AG08395 (cell line): ENCODE measurements at places on chromosomes 2 and 18.

- DNase-seq: no peak
Measured at GRCh38 chr2:3754280-3754679, 50.9 kb downstream of the DCDC2C start.

- DNase-seq: no peak
Measured at GRCh38 chr2:38598991-38599295, 3.8 kb downstream of the HNRNPLL start.

- no peak for DNase-seq
Measured at GRCh38 chr2:235102896-235103295, 151.1 kb downstream of the SH3BP4 start.

GRCh38 chr2:234828382-234829073 lies 123.3 kb upstream of the SH3BP4 start:
- DNase-seq: no peak

- DNase-seq: no peak
Measured at GRCh38 chr2:28317390-28317789, 75.3 kb upstream of the FOSL2 start.

GRCh38 chr18:57920036-57920435 lies 116.9 kb upstream of the ATP8B1 start:
- no peak for DNase-seq

DNA sequence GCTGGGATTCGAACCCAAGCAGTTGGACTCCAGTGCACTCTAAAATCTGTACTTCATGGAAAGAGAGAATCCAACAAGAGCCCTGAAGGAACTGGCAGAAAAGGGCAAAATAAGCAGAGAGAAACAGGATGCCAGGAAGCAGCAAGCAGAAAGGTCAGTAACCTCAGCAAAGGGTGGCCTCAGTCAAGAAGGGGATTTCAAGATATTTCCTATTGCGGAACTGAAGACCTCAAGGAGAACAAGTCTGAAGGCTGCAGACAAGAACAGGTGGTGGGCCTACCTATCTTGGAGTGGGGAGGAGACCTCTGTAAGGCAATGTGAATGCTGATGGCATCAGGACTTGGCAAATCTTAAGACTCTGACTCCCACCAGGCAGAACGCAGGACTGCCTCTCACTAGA lies 20.1 kb upstream of the MREG start:
- DNase-seq: no peak

DNA sequence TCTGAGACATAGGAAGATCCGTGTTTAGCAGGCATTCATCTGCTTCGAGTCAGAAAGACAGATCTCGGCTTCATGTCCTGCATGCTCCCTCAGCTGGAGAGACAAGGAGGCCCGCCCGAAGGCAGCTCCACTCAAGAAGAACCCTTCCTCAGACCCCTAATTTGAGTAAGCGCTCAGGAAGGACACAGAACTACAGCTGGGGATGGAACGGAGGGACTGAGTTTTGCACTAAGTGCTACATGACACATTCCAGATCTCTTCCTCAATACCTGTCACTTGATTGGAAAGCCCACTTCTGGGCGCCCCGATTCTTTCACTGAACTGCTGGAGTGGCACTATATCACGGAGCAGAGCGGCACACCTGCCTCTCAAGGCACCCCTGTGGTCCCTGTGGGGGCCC lies 185.6 kb upstream of the PXDN start:
- no peak for DNase-seq

DNA sequence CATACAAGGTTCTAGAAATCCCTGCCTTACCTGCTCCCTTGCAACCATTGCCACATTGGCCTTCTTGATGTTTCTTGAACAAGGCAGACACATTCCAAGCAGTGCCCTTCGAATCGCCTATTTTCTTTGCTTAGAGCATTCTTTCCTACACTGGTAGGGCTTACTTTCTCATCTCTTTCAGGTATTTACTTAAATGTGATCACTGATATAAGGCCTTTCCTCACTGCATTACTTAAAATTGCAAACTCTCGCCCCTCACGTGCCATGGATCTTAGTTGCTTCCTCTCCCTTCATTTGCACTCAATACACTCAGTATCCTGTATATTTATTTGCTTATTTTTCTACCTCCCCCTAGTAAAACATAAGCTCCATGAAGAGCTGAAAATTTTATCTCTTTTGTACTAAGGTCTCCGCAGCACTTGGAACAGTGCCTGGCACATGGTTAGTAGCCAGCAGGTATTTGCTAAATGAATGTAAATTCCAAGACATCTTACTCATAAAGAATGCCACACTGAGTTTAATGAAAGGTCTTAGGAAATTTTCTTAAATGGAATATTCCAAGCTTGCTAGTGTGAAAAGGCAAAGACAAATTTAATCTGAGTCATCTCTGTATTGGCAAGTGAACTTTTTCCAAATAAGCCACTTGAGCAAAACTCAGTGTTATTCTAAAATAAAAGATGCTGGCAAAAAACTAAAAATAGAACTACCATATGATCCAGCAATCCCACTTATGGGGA lies 42.4 kb upstream of the FIGN start:
- peak; percentile 72 for DNase-seq

DNA sequence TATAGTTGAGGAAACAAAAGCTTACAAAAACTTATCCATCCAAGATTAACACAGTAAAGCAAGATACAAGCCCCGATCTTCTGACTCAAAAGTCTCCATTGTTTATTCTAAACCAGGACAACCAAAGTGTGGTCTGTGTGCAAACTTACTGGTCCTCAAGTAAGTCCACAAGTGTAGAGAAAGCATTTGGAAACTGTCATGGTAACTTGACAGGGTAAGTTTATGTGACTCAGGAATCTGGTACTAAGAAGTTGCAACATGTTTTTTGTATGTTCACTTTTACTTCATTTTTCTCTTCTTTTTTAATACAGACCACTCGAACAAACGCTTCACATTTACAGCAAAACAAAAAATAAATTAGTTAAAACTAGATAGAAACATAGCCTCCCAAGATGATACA lies 9.4 kb downstream of the MBD2 start:
- DNase-seq: peak; percentile 24

GRCh38 chr2:143906850-143907249 lies 613.1 kb downstream of the ZEB2 start:
- no peak for DNase-seq

DNA sequence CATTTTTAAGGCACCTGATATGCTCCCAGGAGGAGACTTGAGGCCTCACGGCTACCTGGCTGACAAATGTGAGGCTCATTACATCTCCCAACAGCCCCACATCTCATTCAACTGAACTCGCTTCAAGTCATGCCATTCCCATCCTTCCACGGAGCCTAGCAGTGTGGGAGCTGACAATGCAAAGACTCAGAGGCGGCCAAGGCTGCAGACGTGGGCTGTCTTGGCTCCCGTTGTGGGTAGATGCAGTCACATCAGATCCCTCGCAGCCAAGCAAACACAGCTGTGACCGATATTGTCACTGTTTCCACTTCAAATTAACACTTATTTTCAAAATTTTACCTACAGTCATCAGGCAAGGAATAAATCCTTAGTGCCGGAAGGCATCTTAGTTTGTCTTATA lies 64.0 kb upstream of the TRIB2 start:
- DNase-seq: no peak

DNA sequence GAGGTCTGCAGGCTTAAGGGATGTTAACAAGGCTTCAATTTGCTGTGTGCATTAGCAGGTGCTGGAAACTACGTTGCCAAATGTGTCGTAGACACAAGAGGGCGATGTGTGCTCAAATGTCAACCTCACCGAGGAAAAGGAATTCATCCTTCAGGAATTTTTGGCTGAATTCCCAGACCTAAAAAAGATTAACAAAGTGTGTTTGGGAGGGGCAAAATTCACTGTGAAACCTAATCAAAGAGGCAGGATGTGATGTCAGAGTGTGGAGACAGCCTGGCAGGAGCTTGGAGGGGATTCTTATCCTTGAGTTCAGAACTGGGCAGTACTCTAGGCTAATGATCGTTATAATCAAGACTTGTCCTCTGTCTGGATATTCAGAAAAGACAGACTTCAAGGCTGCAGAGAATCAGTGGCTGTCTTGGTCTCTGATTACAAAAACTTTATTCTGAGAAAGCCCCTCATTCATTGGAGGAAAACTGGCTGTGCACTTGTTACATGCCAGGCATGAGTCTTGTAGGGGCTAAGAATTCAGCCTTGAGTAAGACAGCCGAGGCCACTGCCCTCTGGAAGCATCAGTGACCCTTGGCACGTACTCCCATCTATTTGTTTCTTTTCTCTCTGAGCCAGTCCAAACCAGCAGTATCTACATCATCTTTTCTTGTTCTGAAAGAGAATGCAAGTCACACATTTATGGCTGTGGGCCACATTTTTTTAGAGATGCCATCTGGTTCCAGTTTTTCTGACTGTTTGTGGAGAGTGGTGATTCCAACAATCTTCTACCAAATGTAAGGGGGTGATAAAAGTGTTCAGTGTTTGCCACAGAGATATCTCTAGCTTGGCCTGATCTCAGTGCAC lies 18.7 kb upstream of the SCYGR1 start:
- DNase-seq: peak; percentile 94

DNA sequence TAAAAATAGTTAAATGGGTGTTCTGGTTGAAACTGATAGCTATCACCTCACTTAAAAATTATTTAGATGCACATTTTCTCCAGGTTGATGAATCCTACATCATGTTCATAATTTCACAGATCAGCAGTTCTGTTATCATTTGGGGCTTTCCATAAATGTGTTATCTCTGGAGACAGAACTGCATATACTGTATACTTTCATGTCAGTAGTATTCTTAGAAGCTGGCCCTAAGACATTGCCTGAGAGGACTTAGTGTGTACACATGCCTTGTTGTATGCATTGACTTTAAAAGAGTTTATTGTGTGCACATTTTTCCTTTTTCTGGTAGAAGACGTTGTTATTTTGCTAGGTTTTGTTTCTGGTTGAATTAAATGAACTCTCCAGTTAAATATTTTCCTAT lies 41.0 kb downstream of the PIK3C3 start:
- no peak for DNase-seq

GRCh38 chr2:65293376-65293775 lies 65.7 kb downstream of the ACTR2 start:
- DNase-seq: no peak

DNA sequence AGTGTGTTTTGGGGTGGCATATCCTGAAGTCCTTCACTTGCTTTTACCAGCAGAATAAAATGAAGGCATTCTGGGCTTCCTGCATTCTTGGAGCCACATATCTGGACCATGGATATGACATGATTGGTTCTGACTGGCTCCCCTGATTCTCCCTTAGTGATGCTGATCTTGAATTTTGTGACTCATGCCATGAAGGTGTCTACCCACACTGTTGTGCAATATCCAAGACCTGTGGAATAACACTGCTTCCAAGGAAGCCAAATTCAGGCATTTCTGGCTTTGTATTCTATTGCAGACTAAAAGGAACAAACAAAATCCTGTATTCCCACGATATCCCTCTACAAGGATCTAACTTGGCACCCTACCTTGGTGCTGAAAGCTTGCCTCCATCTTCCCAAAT lies 125.8 kb downstream of the LYPD6B start:
- no peak for DNase-seq

- no peak for DNase-seq
Measured at GRCh38 chr2:43209204-43209717, 17.1 kb downstream of the ZFP36L2 start.

DNA sequence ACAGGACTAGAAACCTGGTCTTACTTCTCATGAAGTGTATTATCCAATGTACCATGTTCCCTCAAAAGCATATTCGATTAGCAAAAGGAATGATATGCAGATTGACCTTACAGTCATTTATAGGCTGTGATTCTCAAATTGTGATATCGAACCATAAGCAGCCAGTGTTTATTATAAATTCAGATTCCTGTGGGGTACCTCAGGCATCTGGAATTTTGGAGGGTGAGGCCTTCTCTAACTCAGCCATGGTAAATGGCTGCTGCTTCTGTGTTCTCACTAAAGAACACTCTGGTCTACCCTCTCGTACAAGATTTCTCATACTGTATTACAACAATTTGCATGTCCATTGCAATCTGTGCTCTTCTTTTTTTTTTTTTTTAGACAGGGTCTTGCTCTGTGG lies 84.5 kb downstream of the PRPF40A start:
- no peak for DNase-seq

DNA sequence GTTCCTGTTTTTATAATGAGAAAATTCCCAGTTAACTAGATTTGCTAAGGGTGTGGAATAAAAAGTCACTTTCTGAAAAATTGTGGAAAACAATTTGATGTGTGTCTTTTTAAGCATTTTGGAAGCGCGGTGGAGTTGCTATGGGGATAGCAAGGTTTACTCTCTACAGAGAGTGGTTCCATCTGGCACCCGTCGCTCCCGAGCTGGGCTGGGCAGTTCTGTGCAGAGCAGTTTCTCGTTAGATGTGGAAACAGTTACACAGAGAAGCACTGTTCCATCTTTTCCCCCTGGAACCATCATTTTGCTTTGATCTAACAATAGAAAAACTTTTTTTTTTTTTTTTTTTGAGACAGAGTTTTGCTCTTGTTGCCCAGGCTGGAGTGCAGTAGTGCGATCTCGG lies 17.4 kb downstream of the LDLRAD4 start:
- peak; percentile 62 for DNase-seq

- DNase-seq: no peak
Measured at GRCh38 chr2:128298846-128299507, 19.7 kb downstream of the HS6ST1 start.

GRCh38 chr2:10278029-10278762 lies 24.5 kb upstream of the HPCAL1 start:
- DNase-seq: peak; percentile 88

GRCh38 chr18:26656431-26656943 lies 108.1 kb upstream of the KCTD1 start:
- no peak for DNase-seq

DNA sequence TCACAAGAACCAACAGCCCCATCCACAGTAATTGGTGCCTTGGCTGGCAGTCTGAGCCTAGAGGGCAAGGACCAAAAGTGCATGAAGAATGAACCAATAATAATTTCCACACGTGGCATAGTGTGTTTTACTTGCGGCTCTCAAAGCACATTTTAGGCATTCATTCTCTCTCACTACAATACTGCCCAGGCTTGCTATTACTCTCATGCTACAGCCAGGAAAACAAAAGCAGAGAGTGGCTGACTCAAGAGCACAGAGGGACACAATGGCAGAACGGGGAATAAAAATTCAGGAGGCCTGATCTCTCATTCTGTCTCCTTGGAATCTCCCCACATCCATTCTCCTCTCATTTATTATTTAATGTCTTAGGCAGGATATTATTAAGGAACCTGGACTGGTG lies 57.0 kb upstream of the NOL4 start:
- no peak for DNase-seq

DNA sequence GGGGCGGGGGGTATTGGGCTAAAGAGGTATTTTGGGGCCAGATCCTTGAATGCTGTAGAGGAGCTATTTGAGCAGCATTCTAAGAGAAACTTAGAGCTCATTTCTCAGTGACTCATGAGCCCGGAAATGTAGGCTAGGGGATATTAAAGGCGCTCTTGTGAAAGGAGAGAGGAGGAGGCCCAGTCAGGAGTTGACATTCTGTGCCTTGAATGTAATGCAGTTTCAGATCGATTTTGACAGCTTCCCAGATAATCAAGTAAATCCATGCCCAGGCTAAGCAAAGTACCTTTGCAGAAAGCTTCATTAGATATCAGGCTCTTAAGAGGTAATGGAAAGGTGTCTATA lies 1.5 kb downstream of the CAB39 start:
- peak; percentile 82 for DNase-seq

DNA sequence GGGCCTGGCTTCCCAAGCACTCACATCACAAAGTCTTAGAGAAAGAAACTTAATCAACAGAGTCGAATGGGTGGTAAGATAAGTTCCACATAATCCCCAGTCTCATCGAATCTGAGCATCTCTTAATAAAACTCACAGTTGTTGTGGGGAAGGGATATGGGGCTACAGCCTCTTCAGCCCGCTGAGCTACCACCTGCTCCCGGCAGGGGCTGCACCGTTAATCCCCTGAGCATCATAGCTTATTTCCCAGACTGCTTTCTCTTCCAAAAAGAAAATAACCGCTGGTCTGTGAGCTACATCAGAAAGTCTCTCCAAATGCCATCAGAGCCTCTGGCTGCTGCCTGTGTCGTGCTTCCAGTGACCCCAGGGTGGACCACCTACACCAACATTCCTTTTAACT lies 139.4 kb upstream of the CELF4 start:
- no peak for DNase-seq
